ENCODE measurements at places on chromosomes 12 and 14.

DNA sequence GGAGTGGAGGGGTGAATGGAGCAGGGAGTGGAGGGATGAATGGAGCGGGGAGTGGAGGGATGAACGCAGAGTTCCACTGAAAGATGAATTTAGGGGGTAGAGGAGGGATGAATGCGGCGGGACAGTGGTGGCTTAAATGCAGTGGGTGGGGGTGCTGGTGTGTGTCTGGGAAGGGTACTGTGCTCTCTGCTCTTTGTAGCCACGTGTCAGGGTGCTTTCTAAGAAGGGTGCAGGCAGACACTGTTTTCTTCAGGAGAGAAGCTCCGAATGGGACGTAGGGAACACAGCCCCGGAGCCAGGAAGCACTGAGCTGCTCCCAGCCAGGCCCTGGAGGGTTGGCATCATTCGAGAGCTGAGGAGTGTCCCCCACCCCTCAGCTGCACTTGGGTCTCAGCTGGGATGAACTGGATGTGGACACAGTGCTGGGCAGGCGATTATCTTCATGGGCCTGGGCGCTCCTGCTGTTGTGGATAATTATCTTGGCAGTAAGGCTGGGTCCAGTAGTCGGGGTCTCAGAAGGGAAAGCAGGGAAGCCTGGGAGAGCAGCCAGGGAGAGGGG lies 9.5 kb upstream of the CEP170B start:
- no peak for DNase-seq

DNA sequence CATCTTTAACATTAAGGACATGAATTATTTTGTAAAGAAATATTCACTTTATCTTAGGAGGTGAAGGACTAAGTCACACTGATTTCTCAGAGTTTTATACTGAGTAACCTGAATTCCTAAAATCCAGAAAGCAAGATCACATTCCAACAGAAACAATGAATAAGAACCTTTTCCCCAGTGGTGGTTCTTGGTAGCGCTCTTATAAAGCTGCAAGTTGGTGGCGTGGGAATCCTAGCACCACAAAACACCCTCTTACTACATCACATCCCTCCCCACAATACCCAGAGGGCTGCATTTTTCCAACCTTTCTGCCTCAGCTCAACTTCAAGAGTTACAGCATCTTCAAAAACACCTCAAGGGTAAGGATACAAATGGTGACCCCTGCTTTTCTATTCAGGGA lies 44.0 kb upstream of the SMUG1 start:
- DNase-seq, result no peak

- no peak for DNase-seq
Measured at GRCh38 chr12:64716839-64717455, 42.3 kb downstream of the GNS start.

- DNase-seq, result no peak
Measured at GRCh38 chr12:14927267-14927666, 11.1 kb downstream of the ERP27 start.

DNA sequence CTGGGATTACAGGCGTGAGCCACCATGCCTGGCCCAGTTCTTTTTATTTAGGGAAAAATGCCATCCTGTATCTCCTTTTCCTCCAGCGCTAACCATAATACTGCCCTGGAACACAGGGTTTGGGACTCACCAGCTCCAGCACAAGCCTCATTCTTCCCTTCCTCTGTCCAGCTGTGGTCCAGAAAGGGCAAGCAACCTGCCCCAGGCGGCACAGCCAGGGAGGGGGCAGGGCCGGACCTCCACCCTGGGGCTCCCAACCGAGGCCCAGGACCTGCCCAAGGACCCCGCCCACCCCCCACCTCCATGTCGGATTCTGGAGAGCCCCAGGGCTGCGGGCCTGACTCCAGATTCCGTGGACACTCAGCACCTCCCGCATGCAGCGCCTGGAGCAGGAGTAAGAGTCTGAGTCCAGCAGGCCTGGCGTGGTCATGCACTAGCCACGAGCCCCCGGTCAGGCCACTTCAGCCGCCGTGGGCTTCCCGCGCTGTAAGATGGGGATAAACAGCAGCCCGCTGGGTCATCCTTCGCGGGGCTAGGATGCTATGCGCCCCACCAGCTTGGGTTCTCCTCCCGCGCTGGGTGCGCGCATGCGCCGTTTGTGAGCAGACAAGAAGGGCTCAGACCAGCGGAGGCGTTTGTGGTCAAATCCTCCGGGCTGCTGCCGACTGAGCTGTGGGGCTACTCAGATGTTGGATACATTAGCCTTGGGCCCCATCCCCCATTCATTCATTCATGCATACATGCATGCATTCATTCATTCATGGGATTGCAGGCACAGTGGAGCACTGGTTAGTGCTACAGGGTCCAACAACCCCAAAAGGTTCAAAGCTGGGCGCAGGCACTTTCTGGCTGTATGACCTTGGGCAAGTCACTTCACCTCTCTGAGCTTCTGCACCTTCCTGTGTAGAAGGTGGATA lies 16.3 kb downstream of the TMEM119 start:
- DNase-seq, result no peak

GRCh38 chr14:65704437-65704836 lies 291.9 kb downstream of the FUT8 start:
- DNase-seq, result no peak

- DNase-seq, result no peak
Measured at GRCh38 chr12:110679201-110679600, 9.7 kb downstream of the HVCN1 start.

DNA sequence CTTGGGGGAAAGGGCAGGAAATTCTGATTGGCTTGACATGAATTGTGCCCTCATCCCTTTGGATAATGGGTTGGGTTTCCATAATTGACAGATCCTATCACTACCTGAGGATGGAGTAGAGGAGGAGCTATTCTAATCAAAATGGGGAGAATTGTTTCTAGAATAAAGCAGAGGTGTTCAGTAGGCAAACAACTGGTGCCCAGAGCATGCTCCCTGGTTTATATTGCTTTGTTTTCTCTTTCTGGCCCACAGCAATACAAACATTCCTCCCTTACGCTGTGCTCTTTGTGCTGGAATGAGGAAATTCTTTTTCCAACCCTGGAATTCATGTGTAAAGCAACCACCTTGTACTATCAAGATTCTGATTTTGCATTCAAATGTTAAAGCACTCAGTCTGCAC lies 147.4 kb downstream of the RASSF9 start:
- no peak for DNase-seq

DNA sequence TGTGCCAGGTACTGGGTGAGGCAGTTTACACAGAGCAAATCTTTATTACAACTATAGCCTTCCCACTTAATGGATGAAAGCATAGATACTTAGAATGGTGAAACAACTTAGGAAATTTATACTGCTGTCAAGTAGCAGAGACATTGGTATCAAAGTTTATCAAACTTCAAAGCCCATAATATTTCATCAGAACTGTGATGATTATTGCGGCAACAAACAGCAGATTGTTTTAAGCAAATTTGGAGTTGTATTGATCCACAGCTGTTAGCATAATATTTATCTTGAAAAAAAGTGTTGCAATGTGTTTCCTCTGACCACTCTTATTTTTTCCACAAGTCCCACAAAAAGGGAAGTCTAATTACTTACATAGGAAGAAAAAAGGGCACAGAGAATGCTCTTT lies 2.0 kb upstream of the SLCO1B3 start:
- no peak for DNase-seq

DNA sequence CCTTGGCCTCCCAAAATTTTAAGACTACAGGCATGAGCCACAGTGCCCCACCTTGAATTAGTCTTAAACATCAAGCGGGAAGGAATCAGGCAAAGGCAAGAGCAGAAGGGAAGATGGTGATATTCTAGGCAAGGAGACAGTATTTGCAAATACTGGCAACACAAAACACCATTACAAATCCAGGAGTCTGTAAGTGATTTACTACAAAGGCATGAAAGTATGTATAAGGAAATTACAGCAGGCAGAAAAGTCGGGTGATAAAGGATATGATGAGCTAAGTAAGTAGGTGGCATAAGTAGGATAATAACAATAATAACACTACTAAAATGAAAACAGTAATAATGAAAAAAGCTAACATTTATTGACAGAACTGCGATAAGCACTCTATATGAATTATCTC lies 28.5 kb downstream of the FMNL3 start:
- DNase-seq, result no peak

- DNase-seq, result no peak
Measured at GRCh38 chr12:114685320-114685781, 1.4 kb upstream of the TBX3 start.

DNA sequence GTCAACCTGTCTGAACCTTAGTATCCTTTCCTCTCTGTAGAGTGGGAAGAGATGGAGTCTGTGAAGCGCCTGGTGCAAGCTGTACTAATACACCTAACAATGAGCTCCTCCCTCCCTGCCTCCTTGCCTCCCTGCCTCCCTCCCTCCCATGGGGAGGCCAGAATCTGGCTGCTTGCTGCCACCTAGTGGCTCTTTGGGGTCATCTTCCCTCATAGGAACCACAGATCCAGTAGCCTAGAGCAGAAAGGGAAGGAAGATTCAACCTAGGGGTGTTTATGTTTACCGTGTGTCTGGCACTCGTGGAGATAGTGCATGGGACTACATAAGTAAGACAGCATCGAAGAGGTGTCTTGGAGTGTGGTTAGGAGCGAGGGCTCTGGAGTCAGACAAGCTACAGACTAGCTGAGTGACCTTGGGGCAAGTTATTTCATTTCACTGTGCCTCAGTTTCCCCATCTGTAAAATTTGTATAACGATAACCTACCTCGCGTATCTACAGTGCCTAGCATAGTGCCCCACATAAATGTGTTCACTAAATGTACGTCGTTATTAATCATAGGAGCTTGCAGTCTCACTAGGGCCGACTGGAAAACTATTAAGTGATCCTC lies 35.5 kb upstream of the TSPAN9 start:
- peak; percentile 46 for DNase-seq

GRCh38 chr12:64059685-64060084 lies 162.4 kb downstream of the KICS2 start:
- DNase-seq, result no peak

DNA sequence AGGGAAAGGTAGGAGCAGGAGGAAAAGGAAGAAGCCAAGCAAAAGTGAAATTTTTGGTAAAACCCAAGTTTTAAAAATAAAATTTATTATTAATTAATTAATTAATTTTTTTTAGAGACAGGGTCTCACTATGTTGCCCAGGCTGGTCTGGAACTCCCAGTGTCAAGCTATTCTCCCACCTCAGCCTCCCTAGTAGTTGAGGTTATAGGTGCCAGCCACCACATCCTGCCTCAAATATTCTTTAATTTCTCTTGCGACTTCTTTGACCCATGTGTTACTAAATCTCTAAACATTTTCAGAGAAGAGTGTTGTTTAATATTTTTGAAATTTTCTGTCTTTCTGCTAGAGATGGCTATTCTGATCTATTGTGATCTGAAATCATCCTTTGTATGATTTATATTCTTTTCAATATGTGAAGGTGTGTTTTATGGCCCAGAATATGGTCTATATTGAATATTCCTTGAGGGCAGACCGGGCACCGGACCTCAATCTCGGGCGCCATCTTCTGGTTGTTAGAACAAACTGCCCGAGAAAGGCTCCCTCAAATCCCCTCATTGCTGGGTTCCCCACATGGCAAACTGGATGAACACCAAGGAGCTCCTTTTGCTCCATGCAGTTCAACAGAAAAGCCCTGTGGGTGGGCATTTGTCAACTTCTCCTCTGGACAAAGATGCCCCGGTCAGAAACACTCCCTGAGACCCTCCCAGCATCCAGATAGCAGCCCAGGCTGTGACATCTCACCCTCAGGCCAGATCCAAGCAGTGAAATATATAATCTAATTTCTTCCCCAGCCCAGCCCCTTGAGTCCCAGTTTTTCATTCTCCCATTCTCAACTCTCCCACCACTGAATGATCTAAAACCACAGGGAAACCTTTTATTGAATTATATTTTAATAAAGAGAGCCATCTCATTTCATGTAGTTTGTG lies 110.5 kb downstream of the ASCL4 start:
- peak; percentile 46 for DNase-seq

DNA sequence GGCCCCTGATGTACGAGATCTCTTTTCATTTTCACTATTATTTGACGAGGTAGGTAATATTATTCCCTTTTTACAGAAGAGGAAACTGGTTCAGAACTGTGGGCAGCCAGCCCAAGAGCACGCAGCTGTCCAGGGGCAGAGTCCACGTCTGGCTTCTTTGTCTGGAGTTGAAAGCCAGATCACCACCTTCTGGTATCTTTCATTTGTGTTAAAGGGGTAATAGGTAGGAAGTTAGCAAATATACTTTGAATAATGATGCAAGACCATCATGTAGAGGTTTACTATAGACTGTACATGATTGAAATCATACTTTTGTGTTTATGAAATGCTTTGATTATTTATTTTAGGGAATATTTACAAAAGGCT lies 144.1 kb upstream of the AMIGO2 start:
- DNase-seq, result no peak

DNA sequence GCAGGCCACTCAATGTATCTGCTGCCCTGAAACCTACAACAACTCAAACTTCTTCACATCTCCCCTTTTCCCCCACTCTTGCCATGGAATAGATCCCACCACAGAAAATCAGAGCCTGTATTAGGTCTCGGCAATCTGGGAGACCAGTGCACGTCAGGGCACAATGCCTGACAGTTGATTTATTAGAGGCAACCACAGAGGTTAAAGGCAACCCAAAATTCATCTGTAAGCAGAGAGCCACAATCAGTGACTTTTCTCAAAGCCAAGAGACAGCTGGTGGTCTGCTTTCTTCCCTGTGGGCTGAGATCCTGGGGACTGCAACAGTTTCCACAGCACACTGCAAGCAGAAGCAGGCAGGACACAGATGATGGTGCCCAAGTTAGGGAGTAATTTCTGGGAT lies 169.0 kb upstream of the NTF3 start:
- DNase-seq, result no peak

DNA sequence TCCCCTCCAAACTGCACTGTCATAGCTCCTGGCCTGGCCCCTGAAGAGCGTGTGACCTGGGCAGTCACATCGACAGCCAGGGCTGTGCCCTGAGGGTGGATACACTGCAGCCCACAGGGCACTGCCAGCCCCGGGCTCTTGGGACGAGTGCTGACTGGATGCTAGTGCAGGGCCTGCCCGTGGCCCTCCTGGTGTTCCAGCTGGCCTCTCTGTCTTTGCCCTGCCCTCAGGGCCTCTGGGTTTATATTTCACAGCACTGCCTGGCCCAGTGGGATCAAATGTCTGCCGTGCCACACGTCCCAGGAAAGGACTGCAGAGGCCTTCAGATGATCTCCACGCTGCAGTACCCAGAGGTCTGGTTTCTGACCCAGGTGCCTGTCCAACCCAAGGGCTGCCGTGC lies 10.1 kb upstream of the CCDC197 start:
- no peak for DNase-seq

- DNase-seq, result no peak
Measured at GRCh38 chr14:91341751-91342154, 75.9 kb downstream of the CCDC88C start.

- no peak for DNase-seq
Measured at GRCh38 chr14:81523616-81524015, 10.0 kb downstream of the SEL1L start.

DNA sequence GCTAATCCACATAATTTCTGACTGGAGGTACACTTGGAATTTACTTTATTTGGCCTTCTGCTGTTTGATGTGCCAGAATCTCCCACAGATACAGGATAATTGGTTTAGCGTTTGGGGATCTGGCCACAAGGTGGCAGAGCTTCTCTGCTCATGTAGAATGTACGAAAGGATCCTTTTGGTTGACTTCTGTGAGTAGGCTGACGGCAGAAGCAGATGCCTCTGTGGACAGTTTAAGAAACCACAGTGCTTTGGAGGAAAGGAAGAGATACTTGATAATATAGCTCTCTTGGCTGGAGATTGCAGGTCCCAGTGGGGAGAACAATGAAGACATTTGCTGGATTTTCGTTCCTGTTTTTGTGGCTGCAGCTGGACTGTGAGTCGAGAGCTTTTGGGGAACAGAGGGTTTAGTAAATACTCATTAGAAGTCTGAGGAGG lies 75.3 kb upstream of the OR4E1 start:
- DNase-seq, result no peak

All from naive B cell (primary cell).